ENCODE measurements at places on chromosomes 5 and 9. TPM values are rescaled to one million over a fixed set of nuclear protein-coding genes. Genes with fewer than 3 reads are reported as not detected.

Gene N4BP3
- 1.1 TPM for total RNA-seq

Gene HMGCR
- total RNA-seq = 69.5 TPM

Gene SHC3
- total RNA-seq = not detected

DNA sequence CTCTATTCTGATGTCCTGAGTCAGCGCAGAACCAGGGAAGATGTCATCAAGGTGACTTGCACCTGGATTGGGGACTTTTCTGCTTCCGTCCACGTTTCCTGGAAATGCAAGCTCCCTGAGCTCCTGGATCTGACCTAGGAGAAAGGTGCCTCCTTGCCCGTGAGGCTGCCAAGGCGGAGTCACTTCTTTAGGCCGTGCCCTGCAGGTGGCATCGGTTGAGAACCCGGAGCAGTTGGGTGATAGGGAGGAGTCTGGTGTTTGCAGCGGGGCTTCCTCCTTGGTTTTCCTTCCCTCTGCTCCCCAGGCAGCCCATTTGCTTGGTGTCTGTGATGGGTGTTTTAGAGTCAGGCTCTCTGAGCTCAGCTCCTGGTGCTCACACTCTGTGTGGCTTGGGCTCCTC is 15.2 kb downstream of the NANS start:
- no peak for DNase-seq

GRCh38 chr5:157912621-157913325 is 53.8 kb upstream of the CLINT1 start:
- DNase-seq = no peak
